ENCODE measurements at places on chromosomes 2 and 18. TPM values are rescaled to one million over a fixed set of nuclear protein-coding genes. Genes with fewer than 3 reads are reported as not detected.

DNA sequence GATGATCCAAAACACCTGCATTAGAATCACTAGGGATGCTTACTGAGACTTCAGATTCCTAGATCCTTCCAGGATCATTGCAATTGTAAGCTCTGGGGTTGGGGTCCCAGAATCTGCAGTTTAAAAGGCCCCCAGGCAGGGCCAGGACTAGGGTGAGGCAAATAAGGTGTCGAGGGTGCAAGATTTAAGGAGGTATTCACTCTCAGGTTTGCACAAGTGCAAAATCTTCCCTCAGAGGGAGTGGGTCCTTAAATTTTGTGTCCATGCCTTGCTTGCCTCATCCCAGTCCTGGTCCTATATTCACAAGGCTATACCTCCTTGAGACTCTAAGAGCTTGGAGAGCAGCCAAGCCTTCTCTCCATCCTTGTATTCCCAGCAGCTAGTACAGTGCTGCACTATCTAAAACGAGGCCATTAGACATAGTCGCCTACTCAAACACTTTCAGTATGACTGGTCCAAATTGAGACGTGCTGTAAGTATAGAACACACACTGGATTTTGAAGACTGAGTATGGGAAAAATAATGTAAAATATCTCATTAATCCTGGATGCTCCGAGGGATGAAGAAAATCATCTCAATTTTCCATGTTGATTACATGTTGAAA, 31.6 kb upstream of the MREG start:
- H3K4me1 ChIP-seq, result no peaks in the 10 kb centered on the region
- DNase-seq, result no peak
- H3K27me3 ChIP-seq, result no peaks in the 10 kb centered on the region
- H3K4me3 ChIP-seq, result no peak overlapping the region

DNA sequence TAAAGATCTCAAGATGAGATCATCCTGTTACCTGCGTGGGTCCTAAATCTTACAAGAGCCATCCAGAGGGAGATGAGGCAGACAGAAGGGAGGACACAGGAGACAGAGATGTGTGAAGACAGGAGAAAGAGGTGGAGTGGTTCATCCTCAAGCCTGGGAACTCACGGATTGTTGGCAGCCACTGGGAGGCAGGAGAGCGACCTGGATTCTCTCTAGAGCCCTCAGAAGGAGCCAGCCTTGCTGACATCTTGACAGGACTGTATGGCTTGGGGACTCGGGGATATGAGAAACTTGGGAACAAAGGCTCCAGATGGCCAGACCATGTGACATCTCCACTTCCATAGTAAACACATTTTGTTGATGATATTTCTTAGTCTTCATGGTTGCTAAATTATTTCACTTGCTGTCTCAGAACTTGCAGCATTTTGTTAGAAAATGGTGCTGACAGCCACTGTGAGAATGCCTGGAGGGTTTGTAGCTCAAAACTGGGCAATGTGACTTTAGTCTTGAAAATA, 57.8 kb upstream of the MC2R start:
- no peak overlapping the region for H3K27ac ChIP-seq
- no peak for DNase-seq
- H3K36me3 ChIP-seq, result no peaks in the 10 kb centered on the region
- H3K27me3 ChIP-seq, result no peaks in the 10 kb centered on the region

- H3K4me3 ChIP-seq, result peak overlapping the region; percentile 85
- H3K4me1 ChIP-seq, result peaks cover 53% of the 10 kb centered on the region
- H3K27me3 ChIP-seq, result no peaks in the 10 kb centered on the region
- peak overlapping the region; percentile 98 for H3K27ac ChIP-seq
- H3K36me3 ChIP-seq, result no peaks in the 10 kb centered on the region
These were observed 1.8 kb downstream of the TMEM131 start for GRCh38 chr2:97993926-97994325.

DNA sequence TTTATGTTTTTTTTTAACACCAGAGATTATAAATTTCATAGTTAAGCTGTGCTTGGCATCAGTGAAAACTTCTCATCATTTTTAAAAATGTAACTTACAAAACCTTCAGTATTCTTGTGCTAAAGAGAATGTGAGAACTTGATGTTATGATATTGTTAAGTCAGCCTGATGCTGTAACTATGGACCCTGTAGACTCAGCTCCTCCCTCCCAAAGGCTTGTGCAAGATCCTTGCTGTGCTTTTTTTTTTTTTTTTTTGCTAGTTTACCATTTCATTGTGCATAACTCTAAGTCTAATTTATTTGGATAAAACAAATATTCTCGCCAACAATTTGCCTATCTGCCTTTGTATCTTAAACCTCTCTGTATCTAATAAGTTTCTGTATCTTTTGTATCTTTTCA, 12.9 kb upstream of the TFPI start:
- H3K36me3 ChIP-seq, result no peaks in the 10 kb centered on the region
- H3K27ac ChIP-seq, result no peak overlapping the region
- H3K4me1 ChIP-seq, result no peaks in the 10 kb centered on the region
- no peak overlapping the region for H3K4me3 ChIP-seq

DNA sequence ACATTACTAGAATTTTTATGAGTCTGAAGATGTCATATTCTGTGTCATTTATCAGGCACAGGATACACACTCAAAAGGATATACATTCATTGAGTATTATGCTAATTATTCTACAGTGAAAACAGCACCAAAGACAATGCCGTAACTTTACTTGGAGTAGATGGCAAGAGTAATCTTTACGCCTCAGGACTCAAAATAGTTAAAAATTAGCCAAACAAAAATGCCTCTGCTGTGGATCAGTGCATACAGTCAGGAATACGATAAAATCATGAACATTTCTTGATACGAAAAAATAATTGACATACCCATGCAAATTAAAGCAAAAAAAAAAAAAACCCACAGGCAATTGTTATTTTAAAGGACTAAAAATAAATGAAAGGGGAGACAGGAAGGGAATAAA, 129.7 kb downstream of the NETO1 start:
- H3K36me3 ChIP-seq, result no peaks in the 10 kb centered on the region
- no peak overlapping the region for H3K4me3 ChIP-seq
- no peaks in the 10 kb centered on the region for H3K27me3 ChIP-seq
- DNase-seq, result no peak
- H3K4me1 ChIP-seq, result no peaks in the 10 kb centered on the region

GRCh38 chr2:27932396-27932795, 41.9 kb downstream of the BABAM2 start:
- H3K4me1 ChIP-seq, result no peaks in the 10 kb centered on the region
- DNase-seq, result no peak
- H3K36me3 ChIP-seq, result peaks cover 38% of the 10 kb centered on the region
- H3K27ac ChIP-seq, result no peak overlapping the region

GRCh38 chr2:115574667-115575066, 1132.2 kb downstream of the DPP10 start:
- H3K4me1 ChIP-seq, result no peaks in the 10 kb centered on the region
- no peaks in the 10 kb centered on the region for H3K27me3 ChIP-seq
- no peak overlapping the region for H3K4me3 ChIP-seq
- no peaks in the 10 kb centered on the region for H3K36me3 ChIP-seq

DYSF gene
- total RNA-seq, result 134 TPM

KCMF1 gene
- total RNA-seq, result 66.0 TPM

SNED1 gene
- total RNA-seq, result 85.3 TPM

All from spleen (tissue), 13 donors.